ENCODE measurements at places on chromosomes 7 and 10.

- no peak for DNase-seq
These were observed 295.5 kb downstream of the ABCA13 start for GRCh38 chr7:48466713-48467112.

- DNase-seq = no peak
These were observed 26.9 kb downstream of the NACAD start for GRCh38 chr7:45061806-45062425.

DNA sequence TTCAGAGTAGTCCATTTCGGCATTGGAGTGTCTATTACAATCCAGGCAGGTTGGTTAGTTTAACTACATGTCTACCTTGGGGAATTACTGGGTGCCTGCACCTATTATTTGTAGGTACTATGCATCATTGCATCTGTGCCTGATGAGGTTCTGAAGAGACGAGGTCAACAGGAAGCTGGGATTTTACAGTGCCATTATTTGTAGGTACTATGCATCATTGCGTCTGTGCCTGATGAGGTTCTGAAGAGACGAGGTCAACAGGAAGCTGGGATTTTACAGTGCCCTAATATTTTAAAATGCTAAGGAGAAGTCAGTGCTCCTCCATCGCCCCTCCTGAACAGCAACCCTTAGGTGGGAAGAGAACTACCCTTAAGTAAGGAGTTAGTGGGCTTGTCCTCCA lies 41.7 kb downstream of the NPY start:
- DNase-seq = no peak

GRCh38 chr7:157432957-157433576 lies 96.3 kb downstream of the DNAJB6 start:
- DNase-seq = peak; percentile 26

GRCh38 chr7:12827920-12828319 lies 140.5 kb downstream of the ARL4A start:
- no peak for DNase-seq
